ENCODE measurements at places on chromosomes 12 and 14.

GRCh38 chr14:93901813-93902212, 25.3 kb upstream of the FAM181A start:
- no peak for DNase-seq

DNA sequence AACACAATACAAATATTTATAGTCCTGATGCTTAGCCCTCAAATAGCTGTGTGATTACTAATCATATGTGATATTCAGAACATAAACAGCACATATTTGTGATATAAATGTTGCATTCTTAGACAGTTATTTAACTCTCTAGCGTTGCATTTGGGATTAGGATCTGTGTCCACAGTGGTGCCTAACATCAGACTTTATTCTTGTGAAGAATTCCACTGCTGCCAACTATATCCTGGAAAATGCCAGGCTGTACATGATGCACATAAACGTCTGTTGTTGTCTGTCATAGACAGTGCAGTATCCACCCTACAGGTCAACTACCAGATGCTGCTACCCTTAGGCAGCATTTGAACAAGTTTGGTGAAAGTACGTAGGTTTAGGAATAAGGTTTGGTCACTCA, 39.0 kb downstream of the SLC38A4 start:
- no peak for DNase-seq

- DNase-seq: no peak
Observed at GRCh38 chr12:57523706-57524614, 1.3 kb downstream of the MBD6 start.

DNA sequence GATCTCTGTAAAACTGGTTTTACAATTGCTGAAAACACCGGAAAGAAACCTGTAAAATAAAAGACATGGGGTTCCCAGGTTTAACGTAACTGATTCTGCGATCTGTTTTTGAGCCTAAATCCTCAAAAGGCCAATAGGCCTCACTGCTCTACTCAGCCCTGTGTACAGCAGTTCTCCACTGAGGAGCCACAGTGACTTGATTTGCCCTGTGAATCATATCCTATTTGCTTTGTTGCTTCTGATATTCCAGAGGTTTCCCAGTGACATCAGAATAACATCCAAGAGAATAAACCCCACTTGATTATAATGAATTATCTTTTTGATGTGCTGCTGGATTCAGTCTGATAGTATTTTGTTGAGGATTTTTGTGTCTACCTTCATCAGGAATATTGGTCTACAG, 27.5 kb downstream of the MDM1 start:
- DNase-seq: no peak

DNA sequence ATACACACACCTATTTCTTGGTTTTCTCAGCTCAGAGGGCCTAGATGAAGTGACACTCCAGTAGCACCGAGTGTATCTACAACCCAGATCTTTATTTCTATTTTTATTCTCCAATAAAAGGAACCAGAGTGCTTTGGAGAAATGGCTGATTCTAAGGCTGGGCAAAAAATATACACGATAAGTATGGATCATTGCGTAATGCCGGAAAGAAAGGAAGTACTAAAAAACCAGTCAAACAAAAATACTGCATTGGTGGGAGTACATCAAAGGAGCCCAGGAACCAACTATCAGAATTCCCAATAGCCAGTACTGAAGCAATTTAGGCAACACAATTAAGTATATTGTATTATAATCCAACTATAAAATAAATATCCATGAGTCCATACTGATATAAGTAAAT, 400.9 kb upstream of the CCDC196 start:
- DNase-seq: no peak

DNA sequence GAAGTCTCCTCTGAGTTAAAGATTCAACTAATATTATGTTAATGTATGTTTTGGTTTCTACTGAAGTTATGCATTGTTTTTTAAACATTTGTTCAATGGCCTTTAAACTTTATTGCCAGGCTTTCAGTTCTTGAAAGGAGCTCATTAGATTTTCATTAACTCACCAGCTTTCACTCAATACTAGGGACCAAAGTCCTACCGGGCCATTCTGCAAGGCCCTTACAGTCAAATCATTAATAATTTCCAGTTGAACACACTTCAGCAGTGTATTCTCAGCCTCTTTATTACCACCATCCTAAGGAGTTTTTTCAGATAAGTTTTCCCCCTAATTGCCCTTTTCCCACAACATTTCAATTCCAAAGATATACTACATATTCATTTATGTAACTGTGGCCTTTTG, 409.2 kb downstream of the DIO2 start:
- no peak for DNase-seq

- DNase-seq: peak; percentile 78
Observed at GRCh38 chr14:68633131-68633991, 159.5 kb downstream of the ZFP36L1 start.

DNA sequence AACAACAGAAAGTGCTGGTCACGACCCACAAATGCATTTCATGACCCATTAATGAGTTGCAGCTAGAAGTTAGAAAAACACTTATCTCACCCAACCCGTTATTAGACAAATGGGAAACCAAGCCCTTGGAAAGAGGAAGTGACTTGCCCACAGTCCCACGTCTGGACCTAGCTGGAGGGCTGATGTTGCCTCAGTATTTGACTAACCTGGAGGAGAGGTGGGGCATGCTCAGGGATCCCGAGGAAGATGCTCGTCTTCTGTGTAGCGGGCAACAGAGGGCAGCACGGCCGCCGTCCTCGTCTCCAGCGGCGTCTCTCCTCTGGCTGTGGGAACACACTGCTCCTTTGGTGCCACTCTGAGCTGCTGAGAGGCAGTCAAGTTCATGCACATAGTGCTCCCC, 12.7 kb downstream of the CCND2 start:
- no peak for DNase-seq

DNA sequence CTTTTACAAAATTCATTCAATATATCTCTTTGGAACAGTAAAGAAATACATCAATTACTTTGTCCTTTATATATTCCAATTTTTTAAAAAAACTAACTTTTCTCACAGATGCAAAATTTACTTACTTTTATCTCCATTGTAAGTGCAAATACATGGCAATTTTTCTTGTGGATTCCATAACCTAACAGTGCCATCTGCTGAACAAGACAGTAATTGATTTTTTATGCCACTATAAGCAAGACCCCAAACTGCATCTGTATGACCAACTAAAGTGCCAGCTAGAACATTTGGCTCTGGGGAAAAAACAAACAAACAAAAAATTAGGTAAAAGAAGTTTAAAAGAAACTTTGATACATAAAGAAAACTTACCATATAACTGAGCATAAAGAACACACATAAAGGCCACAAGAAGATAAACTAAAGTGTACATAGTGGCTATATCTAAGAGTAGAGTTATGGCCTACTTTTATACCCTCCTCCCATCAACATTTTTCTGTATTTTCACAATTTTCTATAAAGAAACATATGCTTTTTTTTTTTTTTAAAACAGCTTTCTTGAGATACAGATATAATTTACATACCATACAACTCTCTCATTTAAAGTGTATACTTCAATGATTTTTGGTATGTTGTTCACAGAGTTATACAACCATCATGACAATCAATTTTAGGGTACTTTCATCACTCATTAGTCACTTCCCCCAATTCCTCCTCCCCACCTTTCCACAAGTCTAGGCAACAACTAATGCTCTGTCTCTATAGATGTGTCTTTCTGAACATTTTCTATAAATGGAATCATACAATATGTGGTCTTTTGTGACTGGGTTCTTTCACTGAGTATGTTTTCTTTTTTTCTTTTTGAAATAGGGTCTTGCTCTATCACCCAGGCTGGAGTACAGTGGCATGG, 32.6 kb downstream of the COCH start:
- peak; percentile 16 for DNase-seq

DNA sequence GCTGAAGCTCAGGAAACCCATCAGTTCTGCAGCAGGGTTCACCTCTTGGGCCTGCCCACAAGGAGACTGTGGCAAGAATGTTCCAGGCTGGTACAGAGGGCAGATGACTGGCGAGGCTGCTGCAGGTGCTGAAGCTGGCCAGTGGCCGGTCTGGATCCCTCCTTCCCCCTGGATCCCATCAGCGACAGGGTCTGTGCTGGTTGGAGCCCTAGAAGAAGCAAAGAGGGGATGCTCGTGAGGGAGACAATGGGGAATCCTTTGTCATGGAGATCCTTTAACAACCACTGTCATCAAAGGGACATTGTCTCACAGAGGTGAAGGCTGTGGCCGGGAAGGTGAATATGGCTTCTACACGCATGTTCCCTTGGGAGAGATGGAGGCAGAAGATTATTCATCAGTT, 211.4 kb upstream of the TMEM132C start:
- no peak for DNase-seq

GRCh38 chr14:22685467-22685866, 41.3 kb upstream of the OR6J1 start:
- no peak for DNase-seq

DNA sequence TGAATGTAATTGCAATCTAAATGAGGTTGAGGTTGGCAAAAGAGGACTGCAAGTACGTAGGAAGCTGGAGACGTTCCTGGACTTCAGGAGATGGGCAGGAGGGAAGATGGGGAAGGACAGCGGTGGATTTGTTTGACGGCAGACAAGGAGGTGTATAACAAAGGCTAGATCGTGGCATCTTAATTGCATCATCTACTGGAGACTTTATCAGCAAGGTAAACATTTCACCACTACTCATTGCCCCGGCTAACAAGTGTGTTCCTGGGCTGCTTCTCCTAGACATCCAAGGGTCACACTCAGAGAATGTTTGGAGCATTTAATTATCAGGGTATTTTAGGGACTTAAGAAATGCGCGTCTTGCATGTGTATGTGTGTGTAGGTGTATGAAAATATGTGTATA, 128.5 kb downstream of the KCNK10 start:
- DNase-seq: no peak

DNA sequence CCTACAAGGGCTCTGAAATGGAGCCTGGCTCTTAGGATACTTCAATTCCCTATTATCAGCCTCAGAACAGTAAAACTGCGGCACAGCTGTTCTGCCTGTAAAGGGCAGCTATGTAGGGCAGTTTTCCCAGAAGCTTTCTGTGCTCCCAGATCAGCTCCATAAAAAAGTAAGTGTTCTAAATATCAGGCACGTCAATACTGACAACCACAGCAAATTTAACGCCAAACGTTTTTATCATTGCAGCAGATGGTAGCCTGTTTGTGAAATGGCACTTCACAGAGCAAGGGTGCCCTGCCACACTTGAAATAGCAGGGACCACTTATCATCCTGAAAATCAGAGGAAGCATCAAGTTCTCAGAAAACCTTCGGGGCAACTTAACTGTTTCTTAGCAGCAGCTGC, 54.8 kb upstream of the PTHLH start:
- no peak for DNase-seq

DNA sequence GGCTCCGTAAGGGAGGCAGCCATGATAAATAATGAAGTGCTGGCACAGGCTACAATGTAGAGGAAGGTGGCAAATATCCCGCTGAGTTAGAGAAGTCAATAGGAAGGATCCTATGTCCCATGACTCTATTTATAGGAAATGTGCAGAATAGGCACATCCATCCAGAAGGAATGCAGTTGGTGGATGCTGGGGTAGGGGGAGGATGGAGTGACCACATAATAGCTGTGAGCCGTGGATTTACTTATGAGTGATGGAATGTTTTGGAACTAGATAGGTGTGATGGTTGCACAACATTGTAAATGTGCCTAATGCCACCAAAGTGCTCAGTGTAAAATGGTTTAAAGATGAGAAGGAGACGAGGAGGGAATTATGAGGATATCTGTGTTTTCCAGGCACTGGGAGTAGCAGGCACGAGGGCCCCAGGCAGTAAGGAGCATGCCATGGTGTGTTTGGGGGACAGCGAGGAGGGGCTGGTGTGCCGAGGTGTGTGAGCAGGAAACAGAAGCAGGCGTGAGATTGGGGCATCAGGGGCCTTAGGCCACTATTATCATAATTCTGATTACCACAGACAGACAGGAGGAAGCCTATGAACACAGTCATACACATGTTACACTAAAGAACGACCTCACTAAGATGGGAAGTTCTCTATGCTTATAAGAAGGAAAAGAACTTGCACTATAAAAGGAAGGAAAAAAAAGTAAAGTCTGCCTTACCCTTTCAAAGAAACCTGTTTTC, 837.3 kb upstream of the TMEM132C start:
- DNase-seq: no peak

DNA sequence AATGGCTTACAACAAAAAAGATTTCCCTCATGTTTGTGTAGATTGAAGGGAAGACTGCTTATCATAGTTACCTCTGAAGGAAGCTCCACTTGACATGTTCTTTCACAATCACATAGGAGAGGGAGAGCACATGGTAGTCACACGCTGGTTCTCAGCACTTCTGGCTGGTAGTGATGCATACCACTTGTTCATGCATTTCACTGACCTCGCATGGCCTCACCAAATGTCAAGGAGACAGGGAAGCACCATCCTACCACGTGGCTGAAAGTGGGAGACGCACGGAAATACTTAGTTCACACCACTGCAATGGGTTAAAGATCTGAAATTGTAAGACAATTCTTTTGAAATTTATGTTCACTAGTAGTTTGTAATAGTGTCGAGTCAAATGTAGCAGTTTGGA, 74.0 kb downstream of the PDE3A start:
- no peak for DNase-seq

- no peak for DNase-seq
Observed at GRCh38 chr12:67666605-67667004, 18.1 kb downstream of the DYRK2 start.

DNA sequence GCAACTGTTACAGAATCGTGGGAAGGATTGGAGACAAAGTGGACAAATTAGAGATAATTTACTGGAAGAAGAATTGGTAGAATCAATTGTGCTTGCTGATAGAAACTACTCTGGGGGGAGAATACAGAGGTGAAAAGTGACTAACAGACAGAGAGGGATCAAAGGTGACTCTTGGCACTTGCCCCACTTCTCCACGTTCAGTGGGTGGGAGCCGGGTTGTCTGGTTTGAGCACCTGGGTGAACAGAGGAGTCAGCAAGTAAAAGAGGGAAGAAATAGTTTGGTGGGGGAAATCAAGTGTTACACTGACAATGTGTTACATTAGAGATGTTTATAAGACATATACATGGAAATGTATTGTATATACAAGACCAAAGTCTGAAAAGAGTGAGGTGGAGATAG, 69.1 kb downstream of the PPP2R5E start:
- no peak for DNase-seq

- no peak for DNase-seq
Observed at GRCh38 chr12:25416516-25416915, 136.6 kb downstream of the LMNTD1 start.

DNA sequence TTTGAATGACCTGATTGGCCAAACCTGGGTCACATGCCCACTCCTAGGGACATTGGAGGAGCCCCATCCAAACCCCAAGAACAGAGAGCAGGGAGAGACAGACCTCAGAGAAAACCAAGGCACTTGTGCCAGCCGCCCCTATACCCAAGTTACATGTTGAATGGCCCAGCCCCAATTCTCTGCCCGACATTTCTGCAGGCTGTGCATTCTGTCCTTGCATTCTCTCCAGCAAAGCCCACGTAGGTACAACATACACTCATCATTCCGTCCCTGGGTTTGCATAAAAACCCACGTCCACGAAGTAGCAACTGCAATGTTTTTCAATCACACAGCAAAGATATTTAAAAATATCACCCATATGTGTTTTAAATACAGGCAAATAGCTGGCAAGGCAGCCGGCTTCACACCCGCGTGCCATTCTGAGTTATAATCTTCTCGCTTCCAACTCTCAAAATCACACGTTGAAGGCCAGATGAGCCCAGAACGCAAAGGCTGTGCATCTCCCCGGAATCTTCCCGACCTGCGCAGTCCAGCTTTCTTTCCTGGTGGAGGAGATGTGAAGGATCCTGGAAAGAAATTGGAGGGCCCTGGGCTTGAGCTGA, 91.7 kb upstream of the MYL2 start:
- DNase-seq: no peak
